ENCODE measurements at places on chromosomes 5 and 9.

DNA sequence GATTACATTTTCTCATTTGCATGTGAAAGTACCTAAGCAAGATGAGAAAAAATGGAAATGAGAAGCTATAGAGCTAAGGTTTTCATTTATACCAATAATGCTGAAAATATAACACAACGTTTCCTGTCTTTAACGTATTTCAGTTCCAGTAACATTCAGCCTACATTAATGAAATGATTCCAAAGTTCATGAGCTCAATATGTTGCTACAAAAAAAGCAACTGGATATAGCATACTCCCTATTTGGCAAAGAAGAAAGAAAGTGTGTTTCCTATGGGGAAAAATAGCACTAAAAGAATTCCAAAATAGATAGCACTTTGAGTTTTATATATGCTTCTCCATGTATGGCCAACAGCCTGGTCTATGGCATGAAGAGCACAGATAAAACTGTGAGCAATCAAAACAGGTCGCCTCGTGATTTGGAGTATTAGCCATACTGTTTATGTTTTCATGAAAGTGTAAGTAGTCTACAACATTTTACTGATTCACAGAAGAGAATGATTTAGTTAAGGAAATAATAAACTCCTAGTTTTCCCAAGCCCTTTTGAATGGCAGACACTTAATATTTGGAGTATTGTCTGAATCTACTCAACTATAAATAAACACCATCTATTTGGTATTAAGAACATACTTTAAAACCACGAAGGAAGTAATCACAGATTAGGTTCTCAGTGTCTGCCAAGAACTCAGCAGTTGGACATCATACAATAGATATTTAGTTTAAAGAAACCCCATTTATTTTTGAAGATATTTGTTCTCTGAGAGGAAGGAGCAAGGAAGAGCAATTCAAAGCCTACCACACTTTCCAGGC, 258.7 kb upstream of the RASA1 start:
- no peak for DNase-seq

DNA sequence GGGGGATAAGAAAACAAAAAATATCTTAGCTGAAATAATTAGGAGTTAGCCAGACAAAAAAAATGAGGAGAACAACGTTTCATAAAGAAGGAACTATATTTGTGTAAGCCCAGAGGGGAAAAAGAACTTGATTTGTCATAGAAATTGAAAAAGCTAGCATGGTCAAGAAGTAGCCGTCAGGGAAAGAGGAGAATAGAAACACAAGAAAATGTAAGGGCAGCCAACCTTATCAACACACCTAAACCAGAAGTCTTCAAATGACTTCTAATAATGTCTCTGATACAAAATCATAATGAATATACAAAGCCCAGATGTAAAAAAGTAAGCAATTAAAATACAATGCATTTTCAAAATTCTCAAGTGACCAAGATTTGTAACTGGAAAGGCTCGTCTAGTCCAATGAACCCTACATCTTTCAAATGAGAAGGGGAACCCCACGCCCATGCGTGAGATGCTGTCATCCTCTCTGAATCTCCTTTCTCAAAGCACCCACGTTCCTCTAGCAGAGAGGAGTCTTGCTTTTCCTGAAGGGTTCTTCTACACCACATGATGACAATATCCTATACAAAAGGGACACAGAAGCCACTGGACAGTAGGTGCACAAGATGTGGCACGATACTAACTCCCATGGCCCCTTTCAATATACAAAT, 103.7 kb downstream of the ARL15 start:
- no peak for DNase-seq

- DNase-seq = no peak
Measured at GRCh38 chr5:40027400-40027799, 602.6 kb upstream of the DAB2 start.

GRCh38 chr5:39513236-39513635, 88.5 kb upstream of the DAB2 start:
- no peak for DNase-seq

DNA sequence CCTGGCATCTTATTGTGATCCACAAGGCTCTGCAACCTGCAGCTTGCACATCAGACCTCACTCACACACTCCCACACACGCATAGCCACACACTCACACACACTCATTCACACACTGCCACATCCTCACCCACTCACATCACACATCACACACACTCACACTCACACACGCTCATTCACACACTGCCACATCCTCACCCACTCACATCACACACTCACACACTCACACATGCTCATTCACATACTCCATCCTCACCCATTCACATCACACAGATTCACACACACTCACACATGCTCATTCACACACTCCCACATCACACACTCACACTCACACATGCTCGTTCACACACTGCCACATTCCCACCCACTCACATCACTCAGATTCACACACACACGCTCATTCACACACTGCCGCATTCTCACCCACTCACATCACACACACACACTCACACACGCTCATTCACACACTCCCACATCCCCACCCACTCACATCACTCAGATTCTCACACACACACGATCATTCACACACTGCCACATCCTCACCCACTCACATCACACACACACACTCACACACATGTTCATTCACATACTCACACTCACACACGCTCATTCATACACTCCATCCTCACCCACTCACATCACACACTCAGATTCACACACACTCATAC, 47.1 kb upstream of the RXRA start:
- DNase-seq = no peak

DNA sequence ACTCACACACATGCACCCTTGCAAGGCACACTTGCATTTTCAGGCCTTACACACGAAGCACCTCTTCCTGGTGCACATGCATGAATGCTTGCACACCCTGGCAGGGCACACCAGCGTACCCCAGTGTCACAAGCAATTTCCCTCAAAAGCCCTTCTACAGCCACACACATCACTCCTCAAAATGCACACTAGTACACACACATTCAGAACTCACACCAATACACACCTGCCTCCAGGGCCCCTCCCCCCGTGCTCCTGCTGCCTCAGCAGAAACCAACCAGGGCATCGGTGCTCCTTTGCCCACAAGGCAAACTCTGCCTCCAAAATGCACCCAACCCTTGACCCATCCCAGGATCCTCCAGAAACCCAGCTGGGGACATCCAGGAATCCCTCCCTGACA, 1.2 kb downstream of the CAMK2A start:
- DNase-seq = no peak

- no peak for DNase-seq
Measured at GRCh38 chr9:82412586-82413305, 424.2 kb downstream of the SPATA31D1 start.

- no peak for DNase-seq
Measured at GRCh38 chr5:22842574-22842973, 10.6 kb downstream of the CDH12 start.

DNA sequence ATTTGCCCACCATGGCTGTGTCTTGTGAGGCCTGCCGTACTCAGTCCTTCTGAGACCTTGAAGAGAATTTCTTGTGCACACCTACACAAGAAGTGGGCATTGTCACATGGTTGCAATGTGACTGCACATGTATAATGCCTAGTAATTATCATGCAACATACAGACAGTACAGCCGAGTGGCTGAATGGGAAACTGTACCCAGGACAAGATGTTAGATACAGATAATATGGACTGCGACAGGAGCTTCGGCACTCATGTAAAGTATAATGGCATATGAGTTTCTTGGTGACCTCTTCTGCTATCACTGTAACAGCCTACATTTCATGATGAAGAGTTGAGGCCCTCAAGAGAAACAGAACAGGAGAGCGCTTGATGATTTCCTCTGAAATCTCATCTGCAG, 4.8 kb upstream of the PRKACG start:
- no peak for DNase-seq
